ENCODE measurements at places on chromosomes 4 and X.
A peak's percentile ranks its signal among the peaks of the same experiment; 100 is the strongest.

GRCh38 chr4:166174717-166175490 is 301.9 kb downstream of the TLL1 start:
- no peak for DNase-seq

DNA sequence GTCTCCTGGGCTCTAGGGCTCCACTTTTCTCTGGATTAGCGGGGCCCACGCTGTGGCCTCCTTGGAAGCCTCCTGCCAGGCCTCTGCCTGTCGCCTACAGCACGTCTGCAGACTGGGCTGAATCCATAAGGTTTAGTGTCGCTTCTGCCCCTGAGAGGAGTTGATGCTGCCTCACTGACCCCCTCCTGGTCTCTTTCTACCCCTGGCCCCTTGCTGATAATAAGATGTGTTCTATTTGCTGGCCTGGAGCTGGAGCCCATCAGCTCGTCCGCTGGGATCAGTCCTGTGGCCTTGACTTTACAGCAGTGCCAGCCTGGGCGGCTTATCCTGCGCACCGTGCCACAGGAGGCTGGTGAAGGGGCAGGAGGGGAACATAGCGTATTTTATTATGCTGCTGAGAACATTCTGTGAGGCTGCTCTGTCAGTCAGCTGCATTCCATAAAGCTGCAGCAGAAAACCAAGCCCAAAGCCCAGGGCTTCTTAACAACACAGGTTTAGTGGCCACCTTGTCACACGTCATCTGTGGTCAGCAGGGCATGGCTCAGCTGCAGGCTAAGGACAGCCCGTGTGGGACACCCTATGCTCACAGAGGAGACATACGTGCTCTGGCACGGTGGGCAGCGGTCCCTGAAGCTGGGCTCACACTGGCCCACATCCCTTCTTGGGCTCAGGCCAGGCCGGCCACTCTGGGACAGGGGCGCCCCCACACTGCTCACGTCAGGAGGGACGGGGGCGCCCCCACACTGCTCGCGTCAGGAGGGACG is 29.3 kb upstream of the HGFAC start:
- no peak for DNase-seq

GRCh38 chrX:105564501-105564900 is 257.8 kb upstream of the NRK start:
- DNase-seq: no peak

DNA sequence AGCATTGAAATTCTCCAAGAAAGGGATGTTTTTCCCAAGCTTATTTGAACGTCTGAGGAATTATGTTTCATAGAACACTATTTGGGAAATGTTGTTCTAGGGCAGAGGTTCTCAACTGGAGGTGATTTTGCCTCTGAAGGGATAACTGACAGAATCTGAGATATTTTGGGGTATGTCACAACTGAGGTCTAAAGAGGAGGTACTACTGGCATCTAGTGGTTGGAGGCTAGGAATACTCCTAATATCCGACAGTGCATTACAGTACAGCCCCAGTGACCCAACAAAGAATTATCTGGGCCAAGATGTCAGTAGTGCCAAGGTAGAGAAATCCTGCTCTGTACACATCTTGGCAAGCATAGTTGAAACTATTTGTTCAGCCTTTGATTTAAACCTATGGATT is 6.4 kb downstream of the HSPA4L start:
- no peak for DNase-seq

DNA sequence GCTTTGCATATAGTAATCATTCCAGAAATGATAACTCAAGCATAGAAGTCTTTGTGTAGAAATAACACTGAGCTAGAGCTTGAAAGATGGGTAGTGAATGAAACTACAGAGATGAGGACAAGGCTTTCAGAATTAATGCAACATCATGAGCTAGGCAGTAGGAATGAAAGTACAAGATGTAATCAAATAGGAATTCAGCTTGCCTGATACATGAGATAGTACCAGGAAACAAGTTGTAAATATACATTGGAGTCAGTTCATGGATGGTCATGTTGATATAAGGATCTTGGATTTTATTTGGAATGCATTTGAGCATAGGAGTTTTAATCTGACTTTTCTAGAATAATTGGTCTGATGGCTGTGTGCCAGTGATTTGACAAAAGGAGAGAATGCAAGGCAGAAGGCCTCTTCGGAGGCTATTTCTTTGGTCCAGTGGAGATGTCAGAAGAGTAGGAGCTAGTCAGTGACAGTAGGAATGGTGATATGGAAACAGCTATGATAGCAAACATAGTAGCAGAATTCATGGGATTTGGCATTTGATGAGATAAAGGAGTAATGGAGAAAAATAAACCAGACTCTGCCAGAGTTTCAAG is 206.4 kb upstream of the PACRGL start:
- no peak for DNase-seq

- no peak for DNase-seq
Observed at GRCh38 chr4:1720163-1720983, 750 bp downstream of the TMEM129 start.

DNA sequence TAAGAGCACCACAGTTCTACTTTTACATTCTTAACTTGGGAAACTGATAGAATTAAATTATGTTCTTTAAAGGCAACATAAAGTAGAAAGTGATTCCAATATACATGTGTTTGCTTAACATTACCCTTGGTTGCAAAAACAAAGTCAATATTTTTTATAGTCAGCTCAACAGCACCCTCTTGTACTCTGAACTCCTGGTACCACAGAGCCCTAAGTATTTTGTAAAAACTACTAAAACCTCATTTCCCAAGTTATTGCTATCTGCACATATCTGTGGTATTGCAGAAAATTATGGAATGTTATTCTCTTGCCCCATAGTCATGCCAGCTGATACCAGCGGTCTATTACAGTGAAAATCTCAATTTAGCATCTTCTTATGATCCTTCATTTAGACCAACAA is 2.9 kb downstream of the KIF4A start:
- DNase-seq: no peak

DNA sequence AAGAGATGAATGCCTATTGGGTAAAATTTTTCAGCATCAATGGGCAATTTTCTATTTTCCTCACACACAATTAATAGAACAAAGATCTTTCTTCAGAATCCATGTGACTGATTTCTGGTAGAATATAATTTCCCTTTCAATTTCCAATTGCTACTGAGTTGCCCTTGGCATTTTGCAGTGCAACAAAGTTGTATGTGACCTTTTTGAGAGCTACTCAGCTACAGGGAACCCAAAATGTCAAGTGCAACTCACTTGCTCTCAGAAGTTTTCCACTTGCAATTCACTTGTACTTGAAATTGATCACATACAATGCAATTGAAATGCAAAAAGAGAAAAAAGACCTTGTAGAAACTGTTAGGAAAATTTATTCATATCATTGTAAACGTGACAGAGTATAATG is 245.5 kb downstream of the BANK1 start:
- no peak for DNase-seq

GRCh38 chrX:63402106-63402505 is 51.0 kb upstream of the SPIN4 start:
- no peak for DNase-seq

- no peak for DNase-seq
Observed at GRCh38 chr4:55722132-55722531, 86.0 kb upstream of the NMU start.

DNA sequence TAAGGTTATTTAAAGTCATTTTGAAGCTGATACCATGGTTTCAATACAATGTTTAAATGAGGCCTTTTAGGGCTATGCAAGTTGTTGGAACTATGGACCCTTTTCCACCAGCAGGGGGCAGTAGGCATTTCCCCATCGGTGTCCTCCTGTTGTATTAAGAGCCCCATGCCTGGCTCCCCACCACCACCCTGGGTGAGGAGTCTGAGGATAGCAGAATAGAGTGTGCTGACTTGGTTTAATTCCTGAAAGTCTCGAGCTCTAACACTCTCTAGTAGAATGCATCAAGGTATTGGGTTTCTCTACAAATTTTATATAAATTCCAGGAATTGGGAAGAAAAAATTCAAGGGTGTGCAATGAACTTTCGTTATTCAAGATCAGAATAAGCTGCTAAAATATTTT is 234.8 kb upstream of the JADE1 start:
- DNase-seq: peak; percentile 5

DNA sequence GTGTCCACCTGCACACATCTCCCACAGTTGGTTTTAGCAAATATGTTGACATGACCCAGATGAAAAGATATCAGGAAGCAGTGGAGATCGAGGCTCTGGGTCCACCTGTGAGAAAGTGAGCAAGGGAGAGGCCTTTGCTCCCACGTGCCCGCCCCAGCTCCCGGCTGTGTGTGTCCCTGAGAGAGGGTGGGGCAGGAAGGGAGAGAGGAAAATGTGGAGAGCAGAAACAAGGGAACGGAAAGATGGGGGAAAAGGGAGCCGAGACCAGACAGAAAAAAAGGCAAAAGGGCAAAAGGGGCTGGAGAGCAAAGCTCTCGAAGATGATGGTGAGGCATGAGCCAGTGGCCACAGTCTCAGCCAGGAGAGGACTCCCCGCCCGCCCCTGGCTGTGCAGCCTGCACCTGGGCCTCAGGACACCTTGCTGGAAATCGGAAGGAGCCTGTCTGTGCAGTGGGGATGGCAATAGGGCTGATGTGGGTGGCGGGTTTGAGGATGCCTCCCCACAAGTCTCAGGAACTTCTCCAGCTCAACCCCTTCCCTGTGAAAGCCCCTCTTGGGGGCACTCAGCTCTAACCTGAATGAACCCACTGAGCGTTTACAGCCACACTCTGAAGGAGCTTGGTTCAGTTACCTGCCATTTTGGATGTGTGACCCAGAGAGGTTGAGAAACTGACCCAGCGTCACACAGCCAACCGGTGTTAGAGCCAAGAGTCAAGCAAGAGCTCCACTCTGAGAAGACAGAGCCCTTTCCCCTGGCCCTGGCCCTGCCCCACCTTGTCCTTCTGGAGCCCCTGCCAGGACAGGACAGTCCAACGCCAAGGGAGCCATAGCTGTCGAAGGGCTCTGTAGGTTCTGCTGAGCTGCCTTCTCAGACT is 20.3 kb upstream of the MSX1 start:
- no peak for DNase-seq

DNA sequence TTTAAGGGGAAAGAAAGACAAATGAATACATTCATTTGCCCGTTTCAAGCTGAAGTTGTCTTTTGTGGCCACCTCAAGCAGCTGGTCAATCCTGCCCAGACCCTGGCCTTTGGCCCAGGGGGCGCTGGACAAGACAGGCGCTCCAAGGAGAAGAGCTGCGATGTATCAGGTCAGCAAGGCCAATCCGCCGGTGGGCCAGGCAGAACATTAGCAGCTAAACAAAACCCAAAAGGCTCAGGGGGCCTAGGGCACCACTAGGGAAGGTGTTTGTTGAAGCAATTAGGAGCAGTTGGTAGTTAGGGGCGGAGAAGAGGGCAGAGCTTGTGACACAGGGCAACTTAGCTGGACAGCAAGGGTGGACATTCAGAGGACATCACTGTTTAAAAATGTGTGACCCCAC is 60.8 kb upstream of the TMEM33 start:
- no peak for DNase-seq

GRCh38 chr4:54402880-54403480 is 173.9 kb downstream of the PDGFRA start:
- peak; percentile 13 for DNase-seq

GRCh38 chrX:16144420-16144819 is 21.1 kb downstream of the GRPR start:
- no peak for DNase-seq

DNA sequence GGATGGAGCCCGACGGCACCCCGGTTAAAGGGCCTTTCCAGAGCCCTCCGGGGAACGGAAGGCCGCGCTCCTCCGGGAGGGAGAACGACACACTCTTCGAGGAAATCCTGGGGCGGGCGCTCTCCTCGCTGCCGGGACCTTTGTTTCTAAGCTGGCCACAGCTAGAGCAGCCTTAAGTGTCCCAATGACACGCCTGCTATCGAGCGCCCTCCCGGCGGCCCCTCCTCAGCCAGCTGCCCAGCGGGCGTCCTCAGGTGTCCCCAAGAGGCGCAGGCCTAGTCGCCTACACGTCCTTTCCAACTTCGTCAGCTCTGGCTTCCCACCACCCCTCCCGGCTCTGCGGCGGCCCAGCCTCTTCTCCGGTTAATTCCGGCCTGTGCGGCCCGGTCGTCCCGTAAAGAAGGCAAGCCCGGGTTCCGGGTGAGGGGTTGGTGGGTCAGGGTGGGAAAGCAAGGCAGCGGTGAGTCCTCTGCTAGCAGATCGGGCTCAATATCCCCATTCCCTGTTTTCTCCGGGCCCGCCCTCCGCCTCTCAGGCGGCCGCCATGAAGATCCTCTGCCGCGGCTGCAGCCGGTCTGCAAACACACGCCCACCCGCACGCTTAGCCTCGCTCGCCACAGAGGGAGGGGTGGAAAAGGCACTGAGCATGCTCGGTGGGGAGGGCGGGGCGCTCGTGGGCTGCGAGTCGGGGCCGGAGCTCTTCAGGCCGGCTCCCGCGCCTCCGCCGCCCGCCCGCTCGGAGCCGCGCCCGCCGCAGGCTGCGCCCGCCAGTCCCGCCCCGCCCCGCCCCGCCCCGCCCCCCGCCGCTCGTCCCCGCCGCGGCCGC is at the start of gene RAP1GDS1:
TSS of gene RAP1GDS1 (plus strand) at position 806 of the 826 bp plus-strand sequence. CDS start 182 bp downstream, outside the sequence.
- peak; percentile 93 for DNase-seq

DNA sequence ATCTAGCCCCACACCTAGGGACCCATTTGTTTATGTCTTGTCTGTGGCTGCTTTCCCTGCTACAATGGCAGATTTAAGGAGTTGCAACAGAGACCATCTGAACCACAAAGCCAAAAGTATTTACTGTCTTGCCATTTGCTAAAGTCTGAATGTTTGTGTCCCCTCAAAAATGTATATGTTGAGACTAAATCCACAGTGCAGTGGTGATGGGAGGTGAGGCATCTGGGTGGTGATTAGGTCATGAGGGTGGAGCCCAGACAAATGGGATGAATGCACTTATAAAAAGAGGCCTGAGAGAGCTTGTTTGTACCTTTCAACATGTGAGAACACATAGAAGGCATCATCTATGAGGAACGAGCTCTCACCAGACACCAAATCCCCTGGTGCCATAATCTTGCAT is 137.3 kb downstream of the TMEM144 start:
- no peak for DNase-seq

DNA sequence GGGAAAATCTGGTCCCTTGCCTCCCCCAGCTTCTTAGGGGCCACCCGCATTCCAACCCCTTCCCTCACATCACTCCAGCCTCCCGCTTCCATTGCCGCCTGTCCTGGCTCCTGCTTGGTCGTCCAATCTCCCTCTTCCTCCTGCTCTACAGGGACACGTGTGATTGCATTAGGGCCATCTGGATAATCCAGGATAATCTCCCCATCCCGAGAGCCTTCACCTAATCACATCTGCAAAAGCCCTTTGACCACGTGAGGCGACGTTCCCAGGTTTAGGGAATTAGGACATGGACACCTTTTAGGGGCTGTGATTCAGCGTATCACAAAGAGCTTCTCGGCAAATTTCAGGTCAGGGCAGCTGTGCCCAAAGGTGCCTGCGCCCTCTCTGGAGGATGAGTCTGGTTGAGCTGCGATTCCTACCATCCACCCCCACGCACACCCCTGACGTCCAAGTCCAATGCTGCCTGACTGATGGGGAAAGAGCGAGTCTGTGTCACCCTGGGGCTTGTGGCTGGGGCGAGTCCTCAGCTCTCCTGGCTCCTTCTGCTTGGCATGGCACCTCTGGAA is 104.6 kb downstream of the PSAPL1 start:
- DNase-seq: no peak
